ENCODE measurements at places on chromosomes 12 and 14.

DNA sequence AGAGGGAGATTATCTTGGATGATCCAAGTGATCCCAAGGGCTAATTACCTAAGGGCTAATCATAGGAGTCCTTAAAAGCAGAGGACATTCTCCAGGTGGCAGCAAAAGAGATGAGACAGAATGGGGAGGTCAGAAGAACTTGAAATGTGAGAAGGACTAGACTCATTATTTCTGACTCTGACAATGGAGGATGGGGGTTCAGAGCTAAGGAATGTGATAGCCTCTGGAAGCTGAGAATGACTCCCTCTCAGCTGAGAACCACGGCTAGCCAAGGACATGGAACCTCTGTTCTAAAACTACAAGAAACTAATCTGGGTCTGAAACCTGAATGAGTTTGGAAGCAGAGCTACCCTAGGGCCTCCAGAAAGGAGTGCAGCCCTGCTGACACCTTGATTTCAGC, 35.6 kb upstream of the ANKS1B start:
- DNase-seq: no peak
- H3K4me3 ChIP-seq: no peak overlapping the region

GRCh38 chr12:120259418-120260202, 5.9 kb downstream of the PXN start:
- H3K27ac ChIP-seq: no peak overlapping the region
- H3K4me1 ChIP-seq: peaks cover 77% of the 10 kb centered on the region
- DNase-seq: no peak
- peaks cover 3% of the 10 kb centered on the region for H3K27me3 ChIP-seq
- H3K36me3 ChIP-seq: peaks cover 7% of the 10 kb centered on the region

DNA sequence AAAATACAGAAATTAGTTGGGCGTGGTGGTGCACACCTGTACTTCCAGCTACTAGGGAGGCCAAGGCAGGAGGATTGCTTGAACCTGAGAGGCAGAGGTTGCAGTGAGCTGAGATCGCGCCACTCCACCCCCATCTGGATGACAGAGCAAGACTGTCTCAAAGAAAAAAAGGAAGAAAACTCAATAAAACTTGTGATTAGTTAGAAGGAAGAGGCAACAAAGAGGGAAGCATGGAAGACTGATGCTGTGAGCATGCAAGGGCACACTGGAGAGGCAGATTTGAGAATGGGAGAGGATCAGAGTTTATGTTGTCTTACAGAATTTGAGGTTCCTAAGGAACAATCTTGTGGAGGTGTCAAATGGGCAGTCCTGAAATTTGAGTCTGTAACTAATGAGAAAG, 2.8 kb upstream of the ZC2HC1C start:
- peaks cover 2% of the 10 kb centered on the region for H3K27me3 ChIP-seq
- no peak overlapping the region for H3K27ac ChIP-seq
- H3K36me3 ChIP-seq: peaks cover under 1% of the 10 kb centered on the region

- H3K4me3 ChIP-seq: no peak overlapping the region
- no peaks in the 10 kb centered on the region for H3K36me3 ChIP-seq
- peaks cover 31% of the 10 kb centered on the region for H3K27me3 ChIP-seq
- H3K27ac ChIP-seq: no peak overlapping the region
- H3K4me1 ChIP-seq: peaks cover 12% of the 10 kb centered on the region
Observed at GRCh38 chr14:103374121-103374520, 11.1 kb upstream of the MARK3 start.

- H3K27me3 ChIP-seq: peaks cover 4% of the 10 kb centered on the region
- no peaks in the 10 kb centered on the region for H3K36me3 ChIP-seq
- no peak for DNase-seq
Observed at GRCh38 chr12:94491489-94491888, 31.8 kb upstream of the CEP83 start.

DNA sequence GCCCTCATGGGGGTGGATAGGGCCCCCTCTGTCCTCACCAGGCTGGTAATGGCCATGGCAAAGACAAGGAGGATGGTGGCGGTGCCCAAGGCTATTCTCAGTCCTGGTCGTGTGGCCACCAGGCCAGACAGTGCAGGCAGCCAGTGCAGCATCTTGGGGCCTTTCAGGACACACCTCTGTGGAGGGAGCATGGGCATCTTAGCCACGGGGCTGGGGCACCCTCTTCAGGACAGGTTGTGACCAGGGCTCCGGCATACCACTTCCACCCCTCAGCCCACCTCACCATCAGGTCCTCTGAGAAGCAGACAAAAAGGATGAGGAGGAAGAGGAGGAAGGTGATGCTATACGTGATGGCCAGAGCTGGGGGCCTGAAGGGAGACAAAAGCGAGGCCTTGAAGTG, 10.8 kb downstream of the ADCY4 start:
- H3K27ac ChIP-seq: no peak overlapping the region
- no peak overlapping the region for H3K4me3 ChIP-seq
- H3K36me3 ChIP-seq: no peaks in the 10 kb centered on the region
- peaks cover 39% of the 10 kb centered on the region for H3K27me3 ChIP-seq
- H3K4me1 ChIP-seq: peaks cover 70% of the 10 kb centered on the region
- no peak for DNase-seq

DNA sequence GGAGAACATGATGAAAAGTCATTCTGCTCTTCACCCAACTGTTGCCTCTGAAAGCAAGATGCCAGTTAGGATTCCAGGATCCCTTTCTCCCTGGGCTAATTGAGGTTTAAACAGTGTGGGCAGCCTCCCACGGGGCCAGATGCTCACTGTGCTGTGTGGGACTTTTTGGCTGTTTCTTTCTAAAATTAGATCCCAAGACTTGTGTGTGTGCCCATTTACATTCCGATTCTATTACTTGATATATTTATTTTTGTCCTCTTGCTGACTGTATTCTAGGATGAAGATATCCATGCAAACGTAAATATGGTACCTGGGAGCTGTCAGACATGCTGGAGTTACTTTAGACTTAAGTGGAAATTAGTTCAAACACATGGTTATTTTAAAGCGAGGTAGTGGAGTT, 6.2 kb downstream of the IFT43 start:
- no peak for DNase-seq
- no peak overlapping the region for H3K27ac ChIP-seq
- H3K4me3 ChIP-seq: no peak overlapping the region
- H3K36me3 ChIP-seq: peaks cover 61% of the 10 kb centered on the region

DNA sequence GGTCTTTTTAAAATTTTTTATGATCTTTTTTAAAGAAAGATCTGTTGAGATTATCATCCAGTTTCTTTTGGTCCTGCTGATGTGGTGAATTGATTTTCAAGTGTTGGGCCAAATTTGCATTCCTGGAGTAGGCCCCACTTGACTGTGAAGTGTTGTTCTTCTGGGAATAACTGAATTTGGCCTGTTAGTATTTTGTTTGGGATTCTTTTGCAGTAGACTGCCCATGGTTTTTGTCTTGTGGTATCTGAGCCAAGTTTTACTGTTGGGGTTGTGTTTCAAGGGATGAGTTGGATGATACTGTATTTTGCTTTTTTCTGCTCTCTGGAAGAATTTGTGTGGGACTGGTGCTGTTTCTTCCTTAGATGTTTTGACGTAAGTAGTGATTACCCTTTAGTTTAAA, 4.0 kb upstream of the SYCP3 start:
- no peaks in the 10 kb centered on the region for H3K27me3 ChIP-seq
- peaks cover 7% of the 10 kb centered on the region for H3K4me1 ChIP-seq
- no peak for DNase-seq
- H3K27ac ChIP-seq: peak overlapping the region; percentile 73
- no peak overlapping the region for H3K4me3 ChIP-seq
- H3K36me3 ChIP-seq: peaks cover 47% of the 10 kb centered on the region

DNA sequence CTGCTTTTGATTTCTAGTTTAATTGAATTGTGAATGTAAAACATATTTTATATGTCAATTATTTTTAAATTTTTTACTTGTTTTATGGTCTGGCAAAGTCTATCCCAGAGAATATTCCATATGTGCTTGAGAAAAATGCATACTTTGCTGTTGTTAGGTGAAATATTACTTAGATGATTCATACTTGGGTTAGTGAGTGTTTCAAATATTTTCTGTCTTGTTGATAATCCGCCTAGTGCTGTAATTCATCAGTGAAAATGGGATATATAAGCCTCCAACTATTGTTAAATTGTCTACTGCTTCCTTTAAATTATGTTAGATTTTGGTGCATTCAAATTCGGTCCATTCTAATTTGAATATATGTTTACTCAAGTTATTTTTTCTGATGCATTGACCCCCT, 395.5 kb downstream of the LRFN5 start:
- H3K4me3 ChIP-seq: no peak overlapping the region
- no peaks in the 10 kb centered on the region for H3K36me3 ChIP-seq
- H3K27ac ChIP-seq: no peak overlapping the region
- no peaks in the 10 kb centered on the region for H3K4me1 ChIP-seq

- no peaks in the 10 kb centered on the region for H3K4me1 ChIP-seq
- H3K4me3 ChIP-seq: no peak overlapping the region
- DNase-seq: no peak
- peaks cover 83% of the 10 kb centered on the region for H3K36me3 ChIP-seq
- no peaks in the 10 kb centered on the region for H3K27me3 ChIP-seq
Observed at GRCh38 chr12:48128800-48129199, 9.6 kb downstream of the PFKM start.

GRCh38 chr12:94603434-94604365, 46.7 kb downstream of the TMCC3 start:
- H3K36me3 ChIP-seq: peaks cover 68% of the 10 kb centered on the region
- no peak for DNase-seq
- no peak overlapping the region for H3K4me3 ChIP-seq
- H3K27ac ChIP-seq: no peak overlapping the region

DNA sequence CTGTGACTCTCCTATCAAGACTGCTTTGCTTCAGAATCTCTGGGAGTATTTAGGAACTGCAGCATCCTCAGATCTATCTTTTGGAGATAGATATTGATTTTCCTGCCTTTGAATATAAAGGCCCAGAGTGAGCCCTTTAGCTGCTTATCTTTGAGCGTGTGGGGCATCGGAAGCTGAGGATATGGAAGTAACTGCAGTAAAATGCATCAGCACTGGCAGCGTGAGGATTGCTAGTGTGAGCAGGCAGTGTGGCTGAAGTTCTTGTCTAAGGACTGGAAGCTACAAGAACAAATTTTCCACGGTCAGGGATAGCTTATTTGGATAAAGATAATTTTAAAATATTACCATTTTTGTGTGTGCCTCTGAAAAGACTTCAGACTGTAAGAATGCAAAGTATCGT, 474.7 kb downstream of the NPAS3 start:
- H3K4me1 ChIP-seq: peaks cover 13% of the 10 kb centered on the region
- H3K36me3 ChIP-seq: no peaks in the 10 kb centered on the region
- no peak overlapping the region for H3K27ac ChIP-seq
- DNase-seq: no peak
- no peaks in the 10 kb centered on the region for H3K27me3 ChIP-seq
- no peak overlapping the region for H3K4me3 ChIP-seq

Measured in nephron progenitor cell (in vitro differentiated cells).